ENCODE measurements at places on chromosomes 7 and 10. TPM values are rescaled to one million over a fixed set of nuclear protein-coding genes. Genes with fewer than 3 reads are reported as not detected.

Gene MBL2
- total RNA-seq: not detected

GRCh38 chr7:95840953-95841950 is 68.9 kb downstream of the DYNC1I1 start:
- no peak for DNase-seq
- H3K36me3 ChIP-seq: no peaks in the 10 kb centered on the region
- no peak overlapping the region for H3K4me3 ChIP-seq
- no peak overlapping the region for H3K27ac ChIP-seq
- peaks cover 3% of the 10 kb centered on the region for H3K27me3 ChIP-seq
- H3K4me1 ChIP-seq: no peaks in the 10 kb centered on the region

GRCh38 chr10:49500412-49500811 is 38.5 kb downstream of the ERCC6 start:
- H3K27ac ChIP-seq: no peak overlapping the region
- peaks cover 23% of the 10 kb centered on the region for H3K36me3 ChIP-seq
- no peak for DNase-seq
- no peak overlapping the region for H3K4me3 ChIP-seq
- H3K4me1 ChIP-seq: no peaks in the 10 kb centered on the region

DNA sequence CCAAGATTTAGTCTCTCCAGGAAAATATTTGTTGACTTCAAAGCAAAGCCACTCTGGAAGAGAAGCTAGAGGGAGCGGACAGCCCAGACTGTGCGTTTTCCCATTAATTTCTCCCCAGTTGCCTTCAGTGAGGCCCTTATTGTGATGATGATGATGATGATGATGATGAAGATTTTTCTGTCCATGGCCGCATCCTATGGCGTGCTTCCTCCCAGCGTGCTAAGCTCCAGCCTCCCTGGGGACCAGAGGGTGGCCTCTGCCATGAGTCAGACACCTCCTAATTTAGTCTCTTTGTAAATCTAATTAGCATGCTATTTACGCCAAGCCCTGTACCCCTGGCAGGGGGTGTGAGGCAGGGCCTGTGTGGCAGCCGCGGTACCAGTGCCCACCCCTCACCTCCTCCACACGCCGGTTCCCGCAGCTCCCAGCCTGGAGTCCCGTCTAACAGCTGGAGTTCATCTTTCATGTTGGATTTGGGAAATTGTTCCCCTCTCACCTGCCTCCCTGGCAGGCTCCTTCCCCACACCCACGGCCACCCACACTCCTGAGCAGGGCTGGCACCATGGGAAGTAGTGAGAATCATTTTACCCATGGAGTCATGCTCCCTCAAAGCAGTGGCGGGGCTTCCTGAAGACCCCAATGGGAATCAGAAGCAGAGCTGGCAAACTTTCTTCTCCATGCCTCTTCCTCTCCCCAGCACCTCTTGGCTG is 92.2 kb downstream of the C10orf105 start:
- H3K27me3 ChIP-seq: no peaks in the 10 kb centered on the region
- no peaks in the 10 kb centered on the region for H3K4me1 ChIP-seq
- no peaks in the 10 kb centered on the region for H3K36me3 ChIP-seq
- no peak overlapping the region for H3K27ac ChIP-seq

GRCh38 chr7:137110091-137110509 is 233.4 kb downstream of the PTN start:
- no peaks in the 10 kb centered on the region for H3K36me3 ChIP-seq
- no peak overlapping the region for H3K4me3 ChIP-seq
- no peak overlapping the region for H3K27ac ChIP-seq
- H3K4me1 ChIP-seq: no peaks in the 10 kb centered on the region

Gene MACC1
- total RNA-seq: 6.2 TPM

DNA sequence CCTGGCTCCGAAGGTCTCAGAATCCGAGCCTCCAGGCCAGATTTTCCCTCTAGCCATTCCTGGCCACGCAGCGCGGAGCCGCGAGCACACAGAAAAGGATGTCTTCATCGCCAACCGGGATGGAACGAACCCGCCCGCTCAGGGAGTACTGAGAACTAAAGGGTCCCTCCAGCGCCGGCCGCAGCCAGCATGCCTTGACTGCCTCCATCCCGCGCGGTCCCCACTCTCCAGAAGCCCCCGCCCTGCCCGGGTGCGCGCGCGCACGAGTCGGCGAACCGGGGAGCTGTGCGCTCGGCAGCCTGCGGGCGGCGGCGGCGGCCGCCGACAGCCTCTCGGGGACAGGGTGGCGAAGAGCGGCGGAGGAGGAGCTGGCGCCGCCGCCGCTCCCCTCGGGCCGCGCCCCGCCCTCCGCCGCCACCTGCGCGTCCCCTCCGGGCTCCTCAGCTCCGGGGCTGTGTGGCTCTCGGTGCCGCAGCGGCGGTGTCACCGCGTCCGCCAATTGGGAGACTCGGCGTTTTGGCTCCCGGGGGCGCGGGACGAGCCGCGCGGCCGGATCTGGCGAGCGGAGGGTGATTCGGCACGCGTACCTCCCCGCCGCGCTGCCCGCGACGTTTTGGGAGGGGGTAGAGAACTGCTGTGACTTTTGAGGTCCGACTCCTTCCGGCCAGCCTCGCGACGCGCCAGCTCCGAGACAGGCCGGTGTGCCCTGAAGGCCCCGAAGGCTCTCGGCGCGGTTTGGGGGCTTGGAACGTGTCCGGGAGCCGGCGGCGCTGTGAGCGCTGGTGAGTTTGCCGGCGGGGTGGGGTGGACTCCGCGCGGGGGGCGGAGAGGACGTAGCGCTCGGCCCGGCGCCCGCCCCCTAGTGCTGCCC is 453 bp upstream of the GALNT17 start:
- no peaks in the 10 kb centered on the region for H3K4me1 ChIP-seq
- H3K27me3 ChIP-seq: peaks cover 15% of the 10 kb centered on the region
- no peak for DNase-seq

Gene CACNA2D1
- total RNA-seq: not detected

- H3K27me3 ChIP-seq: no peaks in the 10 kb centered on the region
- no peaks in the 10 kb centered on the region for H3K36me3 ChIP-seq
- no peaks in the 10 kb centered on the region for H3K4me1 ChIP-seq
- no peak overlapping the region for H3K27ac ChIP-seq
These were observed 121.4 kb upstream of the INHBA start for GRCh38 chr7:41824284-41824683.

DNA sequence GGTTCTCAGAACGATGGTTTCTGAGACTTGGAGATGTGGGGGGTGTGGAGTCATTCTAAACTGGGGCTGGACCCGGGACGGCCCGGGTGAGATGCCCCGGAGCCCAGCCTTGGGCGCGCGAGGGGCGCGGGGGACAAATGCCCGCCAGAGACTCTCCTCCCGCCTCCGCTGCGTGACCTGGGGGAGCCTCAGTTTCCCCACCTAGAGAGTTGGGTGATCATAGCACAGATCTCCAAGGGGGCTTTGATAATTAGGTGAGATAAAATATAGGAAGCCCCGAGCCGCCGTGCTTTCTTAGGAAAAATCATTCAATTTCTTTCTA is 658 bp upstream of the FZD8 start:
- no peak overlapping the region for H3K27ac ChIP-seq
- no peaks in the 10 kb centered on the region for H3K36me3 ChIP-seq
- H3K27me3 ChIP-seq: no peaks in the 10 kb centered on the region
- H3K4me1 ChIP-seq: peaks cover 29% of the 10 kb centered on the region

- H3K27ac ChIP-seq: no peak overlapping the region
- H3K4me1 ChIP-seq: no peaks in the 10 kb centered on the region
These were observed 250.0 kb downstream of the BMPER start for GRCh38 chr7:34155220-34155908.

- no peak overlapping the region for H3K27ac ChIP-seq
- H3K27me3 ChIP-seq: no peaks in the 10 kb centered on the region
- no peaks in the 10 kb centered on the region for H3K4me1 ChIP-seq
- no peak for DNase-seq
- no peaks in the 10 kb centered on the region for H3K36me3 ChIP-seq
- H3K4me3 ChIP-seq: no peak overlapping the region
These were observed 40.4 kb downstream of the SCIN start for GRCh38 chr7:12610899-12611298.

- no peak for DNase-seq
- H3K27me3 ChIP-seq: no peaks in the 10 kb centered on the region
- no peaks in the 10 kb centered on the region for H3K4me1 ChIP-seq
These were observed 82.3 kb upstream of the GTF2I start for GRCh38 chr7:74575083-74575784.

Gene EVX1
- not detected for total RNA-seq

- no peak overlapping the region for H3K4me3 ChIP-seq
- peaks cover 5% of the 10 kb centered on the region for H3K27me3 ChIP-seq
- no peaks in the 10 kb centered on the region for H3K4me1 ChIP-seq
- no peak overlapping the region for H3K27ac ChIP-seq
- DNase-seq: no peak
These were observed 31.5 kb upstream of the GRB10 start for GRCh38 chr7:50814166-50814565.

Gene TPK1
- 26.4 TPM for total RNA-seq

DNA sequence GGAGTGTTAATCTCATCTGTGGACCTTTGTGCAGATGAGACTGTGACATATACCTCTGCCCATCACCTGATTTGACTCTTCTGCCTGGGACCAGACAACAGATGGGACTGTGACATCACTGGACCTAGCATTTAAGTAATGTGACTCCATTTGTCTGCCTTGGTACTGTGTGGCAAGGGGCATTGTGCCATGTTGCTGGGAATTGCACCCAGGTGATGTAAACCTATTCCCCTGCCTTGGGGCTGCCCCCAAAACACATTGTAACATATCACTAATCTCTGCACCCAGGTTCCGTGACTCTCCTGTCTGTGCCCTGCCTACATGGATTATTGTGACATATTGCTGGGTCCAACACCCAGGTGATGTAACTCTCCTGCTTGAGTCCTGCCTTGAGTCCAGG is 40.4 kb upstream of the ZNF680 start:
- DNase-seq: no peak
- H3K27ac ChIP-seq: no peak overlapping the region
- H3K27me3 ChIP-seq: no peaks in the 10 kb centered on the region
- H3K36me3 ChIP-seq: no peaks in the 10 kb centered on the region

DNA sequence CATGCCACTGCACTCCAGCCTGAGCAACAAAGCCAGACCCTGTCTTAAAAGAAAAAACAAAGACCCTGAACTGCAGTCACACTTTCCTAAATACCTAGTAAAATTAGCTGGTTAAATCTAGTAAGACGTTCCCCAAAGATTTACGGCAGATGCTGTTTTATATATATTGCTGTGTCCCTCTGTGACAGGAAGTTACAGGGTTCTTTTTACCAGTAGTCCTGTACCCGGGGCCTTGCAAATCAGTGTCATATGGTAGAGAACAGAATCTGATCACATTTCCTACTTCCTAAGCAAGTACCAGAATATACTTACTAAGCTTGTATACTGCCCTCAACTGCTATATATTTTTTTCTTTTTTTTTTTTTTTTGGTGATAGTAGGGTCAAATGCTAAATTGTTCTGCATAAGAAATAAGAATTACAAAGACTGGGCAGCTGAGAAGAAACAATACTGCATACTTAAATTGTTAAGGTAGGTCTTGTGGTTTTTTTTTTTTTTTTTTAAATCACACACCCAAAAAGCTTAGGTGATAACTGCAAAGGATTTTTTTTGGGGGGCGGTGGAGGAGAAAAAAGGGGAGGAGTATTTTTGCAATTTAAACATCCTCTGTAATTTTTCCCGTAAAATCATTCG is 27.3 kb upstream of the KMT2E start:
- H3K27ac ChIP-seq: no peak overlapping the region
- peaks cover 9% of the 10 kb centered on the region for H3K36me3 ChIP-seq
- H3K4me1 ChIP-seq: peaks cover 34% of the 10 kb centered on the region
- H3K4me3 ChIP-seq: no peak overlapping the region

Gene SSC4D
- total RNA-seq: not detected

DNA sequence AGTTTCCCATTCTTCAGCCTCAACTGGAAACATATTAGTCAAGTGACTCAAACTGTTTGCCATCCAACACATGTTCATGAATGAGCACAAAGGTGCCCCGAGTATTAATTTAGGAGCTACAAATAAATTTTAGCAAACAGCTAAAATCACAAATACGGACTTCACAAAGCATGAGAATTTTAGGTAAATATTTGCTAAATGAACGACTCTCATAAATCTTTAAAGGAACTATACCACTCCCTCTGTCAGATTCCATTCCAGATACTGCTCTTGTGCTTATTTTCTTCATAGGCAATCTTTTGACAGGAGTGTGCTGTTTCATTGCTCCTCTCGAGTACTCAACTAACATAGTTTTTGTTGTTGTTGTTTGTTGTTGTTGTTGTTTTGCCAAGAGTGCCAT is 330.9 kb downstream of the PARD3 start:
- no peaks in the 10 kb centered on the region for H3K36me3 ChIP-seq
- no peak overlapping the region for H3K4me3 ChIP-seq
- H3K27me3 ChIP-seq: no peaks in the 10 kb centered on the region
- H3K4me1 ChIP-seq: no peaks in the 10 kb centered on the region
- DNase-seq: no peak

DNA sequence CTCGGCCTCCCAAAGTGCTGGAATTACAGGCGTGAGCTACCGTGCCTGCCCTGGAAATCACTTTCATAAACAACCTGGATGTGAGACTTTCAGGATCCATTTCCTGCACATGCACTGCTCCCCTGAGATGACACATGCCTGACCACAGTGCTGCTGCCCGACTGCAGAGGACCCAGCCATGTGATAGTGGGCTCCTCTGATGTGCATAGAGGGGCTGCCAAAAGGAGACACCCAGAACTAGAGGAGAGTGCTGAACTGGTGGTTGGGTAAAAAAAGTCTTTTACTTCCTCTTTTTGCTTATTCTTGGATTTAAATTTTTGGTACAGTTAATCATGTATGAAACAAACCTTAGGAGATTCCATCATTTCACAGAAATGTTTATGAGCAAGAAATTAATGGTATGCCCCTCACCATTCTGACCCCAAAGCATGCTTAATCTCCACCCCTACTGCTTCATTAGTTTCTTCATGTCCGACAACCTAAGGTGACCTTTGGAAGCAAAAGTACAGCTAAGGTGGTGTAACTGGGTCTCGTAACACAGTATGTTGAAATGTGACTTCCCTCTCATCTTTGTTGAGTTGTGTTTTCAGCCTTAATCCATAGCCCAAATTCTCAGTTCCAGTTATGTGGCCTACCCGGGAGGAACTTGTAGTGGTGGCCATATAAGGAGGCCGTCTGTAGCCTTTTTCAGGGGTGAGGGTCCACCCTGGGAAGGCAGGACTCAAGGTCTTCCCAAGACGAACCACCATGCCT is 111.1 kb downstream of the RNF216 start:
- H3K4me1 ChIP-seq: peaks cover 8% of the 10 kb centered on the region
- H3K36me3 ChIP-seq: peaks cover 15% of the 10 kb centered on the region
- DNase-seq: peak; percentile 45

Data from B cell (primary cell).